ENCODE measurements at places on chromosomes 13 and 19. TPM values are rescaled to one million over a fixed set of nuclear protein-coding genes. Genes with fewer than 3 reads are reported as not detected.

Gene CCDC70
- not detected for total RNA-seq

Gene OR4F17
- not detected for total RNA-seq

Gene PRR19
- not detected for total RNA-seq

Gene ZNF77
- total RNA-seq = 4.7 TPM

Gene IRF2BP1
- 20.0 TPM for total RNA-seq

Gene ATF5
- 9.4 TPM for total RNA-seq

- DNase-seq = peak; percentile 98
Measured at GRCh38 chr19:17303167-17303939, at the start of gene ABHD8. Gene ABHD8 (minus strand): TSS chr19:17303425. CDS start chr19:17301616, 1,809 bp downstream.

DNA sequence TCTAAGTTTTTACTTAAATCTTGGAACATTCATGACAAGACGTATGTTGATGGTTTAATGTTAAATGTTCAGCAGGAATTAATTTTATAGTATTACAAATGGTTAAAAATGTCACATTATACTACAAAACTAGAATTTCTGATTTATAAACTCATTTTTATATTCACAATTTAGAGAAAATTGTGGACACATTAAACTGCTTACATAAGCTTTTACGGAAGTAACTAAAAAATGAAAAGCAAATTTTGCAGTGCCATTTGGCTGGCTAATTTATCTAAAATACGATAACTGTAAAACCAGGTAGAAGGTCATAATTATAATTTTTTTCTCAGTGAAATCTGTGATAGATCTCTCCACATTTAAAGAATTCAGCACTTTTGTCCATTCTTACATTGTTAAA, 190.2 kb upstream of the GPC6 start:
- DNase-seq = no peak

DNA sequence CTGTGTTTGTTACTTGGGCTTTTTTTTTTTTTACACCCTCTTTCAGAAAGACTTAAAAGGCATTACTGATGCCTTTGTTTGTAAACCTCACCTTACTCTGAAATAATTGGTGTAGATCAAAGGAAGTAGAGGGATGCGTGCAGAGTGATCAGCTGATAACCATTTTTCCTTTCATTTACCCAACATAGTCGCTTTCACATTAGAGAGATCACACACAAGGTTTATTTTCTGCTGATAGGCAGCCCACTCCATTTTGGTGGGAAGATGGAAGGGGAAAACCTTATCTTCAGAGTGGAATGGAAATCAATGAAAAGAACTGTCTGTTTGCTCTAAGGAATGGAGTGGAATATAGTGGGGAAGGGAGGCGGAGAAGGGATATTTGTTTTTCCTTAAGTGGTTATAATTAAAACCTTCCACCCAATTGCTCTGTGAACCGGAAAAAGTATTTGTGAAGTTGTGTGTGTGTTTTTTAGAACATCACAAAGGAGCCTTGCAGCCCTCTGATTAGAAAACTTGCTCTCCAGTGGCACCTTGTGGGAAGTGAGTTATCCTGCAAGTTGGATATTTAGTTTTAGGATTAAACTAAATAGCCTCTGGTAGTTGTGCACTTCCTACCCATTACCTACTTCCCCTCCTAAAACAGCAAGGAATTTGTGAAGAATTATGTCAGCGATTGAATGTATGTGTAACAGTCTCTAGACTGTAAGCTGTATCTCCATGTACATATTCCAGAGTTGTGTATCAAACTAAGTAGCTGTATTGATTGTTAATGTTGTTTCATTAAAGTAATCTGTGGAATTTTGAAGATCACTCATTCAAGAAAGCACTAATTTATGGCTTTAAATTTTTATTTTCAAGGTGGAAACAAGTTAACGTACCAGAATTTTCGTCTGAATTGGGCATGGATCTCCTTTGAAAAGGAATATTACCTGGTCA, 76.8 kb downstream of the FREM2 start:
- DNase-seq = no peak

DNA sequence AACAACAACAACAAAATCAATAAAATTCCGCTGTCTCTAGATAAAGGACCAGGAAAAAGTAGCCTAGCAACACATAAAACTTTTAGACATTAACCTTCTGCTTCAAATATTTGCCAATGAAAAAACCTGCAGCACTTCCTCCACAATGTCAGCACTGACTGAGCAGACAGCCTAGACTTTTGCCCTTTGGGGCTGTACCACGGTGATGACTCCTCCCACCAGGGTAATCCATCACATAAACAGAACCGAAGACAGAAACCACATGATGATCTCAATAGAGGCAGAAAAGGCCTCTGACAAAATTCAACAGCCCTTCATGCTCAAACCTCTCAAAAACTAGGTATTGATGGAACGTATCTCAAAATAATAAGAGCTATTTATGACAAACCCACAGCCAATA, 30.2 kb upstream of the TRPC4 start:
- DNase-seq = no peak

GRCh38 chr13:58081301-58081820, 449.8 kb downstream of the PCDH17 start:
- no peak for DNase-seq

DNA sequence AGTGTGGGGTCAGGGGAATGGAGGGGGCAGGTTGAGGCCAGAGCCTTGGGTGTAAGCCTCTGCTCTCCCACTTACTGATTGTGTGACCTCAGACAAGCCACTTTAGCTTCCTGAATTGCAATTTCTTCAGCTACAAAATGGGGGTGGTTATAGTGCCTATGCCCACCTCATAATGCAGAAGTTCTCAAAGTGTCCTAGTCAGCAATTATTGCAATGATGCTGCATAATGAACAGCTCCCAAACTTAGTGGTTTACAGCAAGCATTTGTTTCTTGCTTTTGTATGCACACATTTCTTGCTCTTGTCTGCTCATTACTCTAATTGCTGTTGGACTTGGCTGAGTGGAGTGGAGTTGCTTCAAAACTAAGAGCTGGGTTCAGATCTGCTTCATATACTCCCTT, 36.0 kb downstream of the CYP4F22 start:
- DNase-seq = no peak

GRCh38 chr13:66689628-66690027, 540.5 kb downstream of the PCDH9 start:
- DNase-seq = no peak

- no peak for DNase-seq
Measured at GRCh38 chr13:49633710-49634109, 5.4 kb downstream of the ARL11 start.

- DNase-seq = no peak
Measured at GRCh38 chr13:112067116-112067741, at the start of gene SOX1. Gene SOX1 (plus strand): TSS chr13:112067149. CDS start chr13:112067659, 510 bp downstream.

DNA sequence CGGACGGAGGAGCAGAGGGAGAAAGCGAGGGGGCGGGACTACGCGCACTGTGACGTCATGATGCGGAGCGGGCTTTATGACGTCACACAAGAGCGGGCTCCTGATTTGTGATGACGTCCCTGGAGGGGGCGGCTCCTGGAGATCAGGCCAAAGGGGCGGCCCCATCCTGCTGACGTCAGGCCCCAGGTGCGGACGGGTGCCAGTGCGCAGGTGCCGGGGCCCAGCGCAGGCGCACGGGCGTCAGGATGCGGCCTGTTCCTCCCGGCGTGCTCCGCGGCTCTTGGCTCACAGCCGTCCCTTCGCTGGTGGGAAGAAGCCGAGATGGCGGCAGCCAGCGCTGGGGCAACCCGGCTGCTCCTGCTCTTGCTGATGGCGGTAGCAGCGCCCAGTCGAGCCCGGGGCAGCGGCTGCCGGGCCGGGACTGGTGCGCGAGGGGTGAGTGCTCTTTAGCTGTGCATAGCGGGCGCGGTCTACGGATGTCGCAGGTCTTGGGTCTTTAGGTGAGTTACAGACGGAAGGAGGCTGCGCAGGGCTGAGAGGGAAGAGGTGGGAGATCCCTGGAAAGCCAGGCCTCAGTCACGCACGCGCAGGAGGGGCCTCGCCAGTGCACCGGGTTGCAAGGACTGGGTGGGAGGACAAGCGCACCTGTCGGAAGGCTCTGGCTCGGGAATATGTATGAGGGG, at the start of the genes EMC10 and GARIN5A:
Gene EMC10 (plus strand): TSS at position 284 of the 683 bp plus-strand sequence. CDS start 38 bp downstream, at position 322.
Gene GARIN5A (minus strand): TSS at position 625 of the 683 bp plus-strand sequence. CDS start 460 bp downstream, at position 165.
- peak; percentile 85 for DNase-seq

- DNase-seq = no peak
Measured at GRCh38 chr19:48118131-48118517, 7.5 kb upstream of the PLA2G4C start.

DNA sequence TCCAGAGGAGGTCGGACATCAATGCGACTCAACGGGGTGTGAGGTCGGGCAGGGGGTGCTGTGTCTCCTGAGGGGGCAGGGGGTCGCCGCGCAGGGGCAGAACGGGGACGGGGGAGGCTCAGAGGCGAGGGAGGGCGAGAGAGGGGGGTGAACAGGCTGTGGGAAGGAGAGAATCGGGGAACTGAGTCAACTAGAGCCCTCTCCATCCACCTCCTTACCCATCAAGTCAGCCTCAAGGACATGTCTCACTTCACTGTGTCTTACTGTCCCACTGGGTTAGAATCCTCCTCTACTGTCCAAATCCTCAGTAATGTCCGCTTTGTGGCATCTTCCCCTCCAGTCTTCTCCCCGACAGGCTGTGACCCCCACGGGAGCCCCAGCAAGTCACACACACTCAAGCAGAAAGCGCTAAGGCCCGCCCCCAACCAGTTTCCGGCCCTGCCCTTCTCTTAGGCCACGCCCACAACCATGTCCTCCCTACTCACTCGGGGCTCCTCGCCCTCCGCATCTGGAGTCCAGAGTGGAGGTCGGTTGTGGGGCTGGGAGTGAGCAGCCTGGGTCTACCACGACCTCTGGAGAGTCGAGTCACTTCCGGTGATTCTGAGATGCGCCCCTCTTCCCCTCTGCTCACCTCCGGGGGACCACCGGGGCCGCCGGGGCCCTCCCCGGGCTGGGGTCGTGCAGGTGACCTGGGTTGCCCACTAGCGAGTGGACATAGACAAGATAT, 9.3 kb downstream of the PLEKHA4 start:
- no peak for DNase-seq

- DNase-seq = no peak
Measured at GRCh38 chr13:32746474-32746873, 160.2 kb downstream of the PDS5B start.

DNA sequence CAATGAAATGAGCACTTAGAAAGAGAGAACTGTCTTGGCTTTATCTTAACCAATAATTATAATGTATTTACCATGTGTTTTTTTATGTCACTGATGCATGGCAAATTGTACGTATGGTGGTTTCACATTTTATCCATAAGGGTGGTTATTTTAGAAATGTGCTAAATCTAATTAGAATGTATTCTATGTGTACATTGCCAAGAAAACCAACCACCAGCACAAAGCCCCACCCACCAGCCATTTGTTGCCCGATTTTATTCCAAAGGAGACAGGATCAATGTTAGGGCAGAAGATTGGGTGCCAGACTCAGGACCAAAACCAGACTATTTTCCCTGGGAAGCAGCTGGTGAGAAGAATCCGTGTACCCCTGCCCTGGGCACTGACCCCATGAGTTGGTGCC, 63.0 kb upstream of the SOX1 start:
- DNase-seq = no peak

GRCh38 chr13:36134632-36135031, 3.5 kb upstream of the DCLK1 start:
- no peak for DNase-seq

DNA sequence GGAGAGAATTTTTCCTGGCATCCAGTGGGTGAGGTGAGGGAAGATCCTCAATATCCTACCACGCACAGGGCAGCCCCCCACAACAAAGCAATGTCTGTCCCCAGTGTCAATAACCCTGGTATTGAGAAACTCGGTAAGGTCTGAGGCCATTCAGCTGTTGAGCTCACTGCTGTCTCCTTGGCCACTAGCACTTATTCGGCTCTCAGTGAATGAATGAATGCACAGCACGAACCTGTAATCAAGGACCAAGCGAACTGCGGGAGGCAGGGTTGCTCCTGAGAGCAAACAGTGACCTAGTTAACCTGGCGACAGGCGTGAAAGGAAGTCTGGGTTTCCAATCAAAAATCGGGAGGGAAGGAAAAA, 640 bp downstream of the ZSCAN5A start:
- DNase-seq = peak; percentile 15

GRCh38 chr13:103466761-103467160, 400.5 kb upstream of the SLC10A2 start:
- DNase-seq = no peak

- no peak for DNase-seq
Measured at GRCh38 chr13:58324161-58324560, 692.6 kb downstream of the PCDH17 start.

DNA sequence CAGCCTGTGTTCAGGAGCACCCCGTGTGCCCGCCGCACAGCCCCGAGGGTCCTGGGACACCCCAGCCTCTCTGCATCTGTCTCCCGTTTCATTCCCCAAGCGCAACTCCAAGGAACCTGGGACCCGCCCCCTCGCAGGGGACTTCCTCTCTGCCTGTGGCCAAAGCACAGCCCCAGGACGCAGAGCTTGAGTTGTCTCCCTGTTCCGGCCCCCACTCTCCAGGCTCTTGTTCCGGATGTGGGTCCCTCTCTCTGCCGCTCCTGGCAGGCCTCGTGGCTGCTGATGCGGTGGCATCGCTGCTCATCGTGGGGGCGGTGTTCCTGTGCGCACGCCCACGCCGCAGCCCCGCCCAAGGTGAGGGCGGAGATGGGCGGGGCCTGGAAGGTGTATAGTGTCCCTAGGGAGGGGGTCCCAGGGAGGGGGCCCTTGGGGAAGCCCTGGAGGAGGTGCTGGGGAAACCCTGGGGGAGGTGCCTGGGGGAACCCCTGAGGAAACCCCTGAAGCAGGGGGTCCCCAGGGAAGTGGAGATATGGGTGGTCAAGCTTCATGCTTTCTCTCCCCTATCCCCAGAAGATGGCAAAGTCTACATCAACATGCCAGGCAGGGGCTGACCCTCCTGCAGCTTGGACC, 1.3 kb downstream of the HCST start:
- peak; percentile 57 for DNase-seq

DNA sequence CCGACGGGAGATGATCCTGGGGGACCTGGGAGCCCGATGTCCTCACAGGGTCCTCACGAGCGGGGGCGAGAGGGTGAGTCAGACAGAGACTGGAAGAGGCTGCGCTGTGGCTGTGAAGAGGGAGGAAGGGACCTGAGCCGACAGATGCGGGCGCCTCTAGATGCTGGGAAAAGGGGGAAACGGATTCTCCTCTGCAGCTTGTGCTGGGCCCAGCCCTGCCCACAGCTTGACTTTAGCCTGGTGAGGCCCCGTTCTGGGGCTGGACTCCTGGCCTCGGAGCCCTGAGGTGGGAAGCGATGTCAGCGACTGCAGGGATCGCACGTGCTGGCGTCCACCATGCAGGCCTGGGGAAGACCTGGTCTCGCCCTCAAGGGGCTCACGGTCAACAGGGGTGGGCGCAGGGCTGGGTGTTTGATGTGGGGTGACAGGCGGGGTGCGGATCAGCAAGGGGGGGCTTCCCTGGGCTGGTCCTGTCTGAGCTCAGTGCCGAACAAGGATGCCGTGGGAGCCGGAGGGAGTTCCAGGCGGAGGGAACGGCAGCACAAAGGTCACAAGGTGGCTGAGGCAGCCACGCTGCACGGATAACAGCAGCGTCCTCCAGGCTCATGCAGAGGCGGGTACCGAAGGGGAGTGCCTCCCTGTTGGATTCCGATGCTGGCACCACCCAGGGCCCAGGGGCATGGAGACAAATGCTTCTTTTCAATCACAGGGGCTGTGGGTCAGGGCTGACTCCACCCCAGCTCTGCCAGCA, 31.8 kb downstream of the PIP5K1C start:
- DNase-seq = no peak

DNA sequence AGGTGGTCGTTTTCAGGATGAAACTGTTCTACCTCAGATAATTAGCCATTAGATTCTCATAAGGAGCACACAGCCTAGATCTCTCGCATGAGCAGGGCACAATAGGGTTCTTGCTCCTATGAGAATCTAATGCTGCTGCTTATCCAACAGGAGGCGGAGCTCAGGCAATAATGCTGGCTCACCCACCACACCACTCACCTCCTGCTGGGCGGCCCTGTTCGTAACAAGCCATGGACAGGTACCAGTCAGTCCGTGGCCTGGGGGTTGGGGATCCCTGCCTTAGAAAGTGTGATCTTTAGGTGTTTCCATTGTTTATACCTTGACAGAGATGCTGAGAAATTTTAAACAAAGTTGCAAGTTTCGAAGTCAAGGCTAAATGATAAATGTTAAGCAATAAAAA, 344.6 kb upstream of the HTR2A start:
- DNase-seq = no peak

All from gastrocnemius medialis (tissue), 4 donors.